ENCODE measurements at places on chromosomes 5 and 9.

GRCh38 chr9:20253635-20254034 lies 368.7 kb downstream of the MLLT3 start:
- no peak for DNase-seq

GRCh38 chr9:5442400-5443011 lies 4.8 kb upstream of the PLGRKT start:
- no peak for DNase-seq

DNA sequence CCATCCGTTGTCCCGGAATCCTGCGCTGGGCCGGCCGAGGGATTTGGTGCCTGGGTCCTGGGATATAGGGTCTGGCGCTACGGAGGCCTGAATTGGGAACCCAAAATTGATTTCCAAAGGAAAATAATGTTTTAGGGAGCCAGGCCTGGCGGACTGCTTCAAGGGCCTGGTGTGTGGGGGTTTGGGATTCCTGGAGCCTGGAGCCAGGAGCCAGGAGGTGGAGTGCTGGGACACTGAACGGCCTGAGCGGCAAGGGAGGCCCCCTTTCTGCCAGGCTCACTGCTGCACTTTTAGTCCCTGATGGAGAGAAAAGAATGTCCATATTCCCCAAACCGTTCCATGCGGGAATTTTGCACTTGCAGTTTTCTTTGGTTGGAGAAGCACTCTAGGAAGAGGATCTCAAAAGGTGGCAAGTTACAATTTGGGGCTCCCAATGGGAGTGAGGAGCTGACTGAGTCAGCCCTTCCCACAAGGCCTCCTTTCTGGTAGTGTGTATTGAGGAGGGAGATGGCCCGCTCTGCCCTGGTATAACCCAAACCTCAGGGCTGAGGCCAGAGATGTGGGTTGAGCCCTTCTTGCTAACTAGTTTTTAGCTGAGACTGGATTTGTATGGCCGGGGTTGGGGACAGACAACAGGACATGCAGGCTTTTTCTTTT lies 2.2 kb downstream of the LMX1B start:
- DNase-seq = no peak

DNA sequence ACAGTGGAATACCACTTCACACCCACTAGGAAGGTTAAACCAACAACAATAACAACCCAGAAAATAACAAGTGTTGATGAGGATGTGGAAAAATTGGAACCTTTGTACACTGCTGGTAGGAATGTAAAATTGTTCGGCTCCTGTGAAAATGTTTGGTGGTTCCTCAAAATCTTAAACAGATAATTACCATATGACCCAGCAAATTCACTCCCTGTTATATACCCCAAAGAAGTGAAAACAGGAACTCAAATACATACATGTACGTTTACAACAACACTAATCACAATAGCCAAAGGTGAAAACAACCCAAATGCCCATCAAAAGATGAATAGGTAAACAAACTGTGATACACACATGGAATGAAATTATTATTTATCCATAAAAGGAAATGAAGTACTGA lies 178.5 kb upstream of the PHYKPL start:
- DNase-seq = no peak

- no peak for DNase-seq
Observed at GRCh38 chr5:135242866-135243555, 156.0 kb downstream of the MACROH2A1 start.

GRCh38 chr5:73061593-73061992 lies 58.8 kb upstream of the TMEM171 start:
- no peak for DNase-seq

GRCh38 chr5:75322066-75322465 lies 15.0 kb upstream of the HMGCR start:
- no peak for DNase-seq

- DNase-seq = no peak
Observed at GRCh38 chr5:139658928-139659667, 10.9 kb downstream of the CXXC5 start.

- no peak for DNase-seq
Observed at GRCh38 chr5:14723701-14724132, 59.2 kb downstream of the OTULIN start.

DNA sequence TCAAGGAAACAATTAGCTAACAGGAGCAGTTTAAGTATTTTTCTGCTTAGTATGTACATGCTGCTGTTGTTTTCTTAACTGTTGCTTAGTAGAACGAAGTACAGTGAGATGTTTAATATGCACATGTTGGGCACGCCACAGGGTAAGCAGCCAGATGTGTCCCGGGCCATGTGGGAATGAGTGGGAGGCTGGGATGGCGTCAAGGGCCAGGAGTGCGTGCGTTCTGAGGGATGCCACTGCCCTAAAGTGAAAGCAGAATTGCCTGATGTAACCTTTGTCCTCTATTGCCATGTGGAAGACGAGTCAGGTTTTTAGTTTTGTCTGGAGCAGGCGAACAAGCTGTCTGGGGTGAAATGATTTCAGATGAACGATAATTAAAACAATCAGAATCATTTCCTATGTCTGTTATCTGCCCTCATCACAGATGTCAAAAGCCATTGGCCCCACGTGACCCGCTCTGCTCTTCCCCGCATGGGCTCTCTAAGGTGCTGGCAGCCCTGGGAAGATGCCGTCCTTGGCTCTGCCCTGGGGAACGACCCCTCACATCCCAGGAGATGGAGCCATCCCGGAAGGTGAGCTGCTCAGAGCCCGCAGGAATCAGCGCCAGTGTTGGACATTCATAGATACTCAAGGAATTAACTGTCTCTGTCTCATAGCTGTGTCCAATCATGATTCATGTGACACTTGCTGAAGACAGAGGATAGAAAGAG lies 356.6 kb upstream of the IRX4 start:
- no peak for DNase-seq

GRCh38 chr9:21607576-21607975 lies 125.5 kb upstream of the IFNE start:
- DNase-seq = no peak

DNA sequence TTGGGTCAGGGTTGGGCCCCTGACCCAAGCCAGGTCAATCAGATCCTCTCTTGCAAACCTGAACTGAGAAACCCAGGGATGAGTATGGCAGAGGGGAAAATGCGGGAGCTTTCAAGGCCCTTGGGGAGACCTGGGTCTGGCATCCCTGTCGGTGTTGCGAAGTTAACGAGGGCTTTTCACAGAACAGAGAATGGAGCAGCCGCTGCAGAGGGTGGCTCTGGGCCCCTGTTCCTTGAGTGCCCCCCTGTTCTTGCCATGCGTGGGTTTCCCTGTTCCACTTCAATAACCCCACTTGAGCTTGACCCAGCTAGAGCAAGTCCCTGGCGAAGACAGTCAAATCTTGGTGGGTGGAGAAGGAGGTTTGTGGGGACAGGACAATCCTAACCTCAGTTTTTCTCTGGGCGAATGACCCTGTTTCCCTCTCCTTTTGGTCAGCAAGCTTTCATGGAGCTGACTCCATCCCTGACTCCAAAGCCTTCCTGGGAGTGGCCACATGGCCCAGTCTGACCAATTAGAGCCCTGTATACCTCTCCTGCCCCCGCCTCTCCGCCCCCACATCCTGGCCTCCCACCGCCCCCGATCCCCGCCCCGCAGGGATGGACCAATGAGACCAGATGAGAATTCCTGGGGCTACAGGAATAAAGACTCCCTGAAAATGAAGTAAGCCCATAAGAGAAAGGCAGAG lies 2.9 kb upstream of the VDAC1 start:
- DNase-seq = no peak

DNA sequence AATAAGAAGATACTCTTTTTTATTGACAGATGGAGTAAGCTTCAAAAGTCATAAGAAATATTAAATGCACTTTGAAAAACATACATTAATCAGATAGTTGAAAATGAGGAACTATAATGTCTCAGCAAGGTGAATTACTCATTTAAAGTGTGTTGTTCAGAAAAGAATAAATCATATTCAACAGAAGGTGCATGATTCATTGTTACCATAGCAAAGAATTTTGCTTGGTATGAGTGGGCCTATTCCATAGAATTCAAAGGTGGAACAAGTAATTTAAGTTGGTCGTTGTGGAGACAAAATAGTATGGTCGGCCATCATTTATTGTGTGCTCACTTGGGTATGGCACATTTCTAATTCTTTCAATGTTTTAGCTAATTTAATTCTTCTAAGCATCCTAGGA lies 1920.2 kb upstream of the CDH9 start:
- no peak for DNase-seq

GRCh38 chr9:83304686-83305085 lies 233.5 kb downstream of the FRMD3 start:
- DNase-seq = no peak

DNA sequence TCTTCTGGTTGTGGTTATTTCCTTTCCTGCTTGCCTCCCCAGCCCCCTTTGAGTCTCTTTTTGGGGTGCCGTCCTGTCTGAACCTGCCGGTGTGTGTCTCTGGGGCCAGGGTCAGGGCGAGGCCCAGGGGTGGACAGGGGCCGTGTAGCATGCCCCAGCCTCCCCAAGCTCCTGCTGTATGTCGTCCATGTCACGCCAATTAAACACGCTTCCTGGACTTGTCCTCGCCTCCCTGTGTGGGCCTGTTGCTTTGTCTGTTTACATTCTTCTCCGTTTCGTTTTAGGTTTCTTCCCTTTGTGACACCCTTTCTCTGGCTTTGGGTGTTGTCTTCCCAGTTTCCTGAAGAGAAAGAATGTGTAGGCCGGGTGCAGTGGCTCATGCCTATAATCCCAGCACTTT lies 28.5 kb upstream of the HMCN2 start:
- DNase-seq = no peak

- DNase-seq = no peak
Observed at GRCh38 chr5:106648401-106648800, 1022.3 kb downstream of the EFNA5 start.

- no peak for DNase-seq
Observed at GRCh38 chr5:127111112-127111511, 37.8 kb upstream of the C5orf63 start.

DNA sequence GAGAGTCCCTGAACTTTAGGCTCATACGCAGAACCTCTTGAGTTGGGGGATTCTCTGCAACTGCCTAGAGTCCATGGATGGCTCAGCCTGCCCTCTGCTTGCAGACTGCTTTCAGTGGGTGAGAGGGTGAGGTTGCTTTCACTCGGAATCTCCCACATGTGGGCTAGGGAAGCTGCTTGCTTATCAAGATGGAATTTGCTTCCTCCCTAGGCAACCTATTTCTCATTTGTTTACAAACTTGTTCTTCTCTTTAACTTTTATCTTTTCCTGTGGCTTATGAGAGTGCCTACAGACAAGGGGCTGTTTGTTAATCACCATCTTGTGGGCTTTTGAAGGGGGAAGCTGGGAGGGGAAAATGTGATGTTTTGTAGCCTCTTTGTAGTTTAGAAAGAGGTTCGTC lies 10.0 kb downstream of the TLE4 start:
- peak; percentile 12 for DNase-seq

GRCh38 chr5:83496626-83497025 lies 25.1 kb downstream of the VCAN start:
- no peak for DNase-seq

Data from stimulated activated CD4-positive, alpha-beta T cell treated with anti-CD3 and anti-CD28 coated beads, TNF-alpha, amount 100 ng/mL, for 24 hours (primary cell).